CD8-positive, alpha-beta memory T cell (primary cell): ENCODE measurements at places on chromosomes 11 and 22. TPM values are rescaled to one million over a fixed set of nuclear protein-coding genes. Genes with fewer than 3 reads are reported as not detected.

GRCh38 chr22:50436841-50437341 lies 37.9 kb downstream of the SBF1 start:
- no peak overlapping the region for H3K27ac ChIP-seq
- DNase-seq = no peak
- H3K4me1 ChIP-seq = no peaks in the 10 kb centered on the region
- H3K36me3 ChIP-seq = peaks cover 11% of the 10 kb centered on the region
- no peak overlapping the region for H3K4me3 ChIP-seq
- H3K27me3 ChIP-seq = no peaks in the 10 kb centered on the region

The NRXN2 gene
- total RNA-seq = 0.55 TPM

DNA sequence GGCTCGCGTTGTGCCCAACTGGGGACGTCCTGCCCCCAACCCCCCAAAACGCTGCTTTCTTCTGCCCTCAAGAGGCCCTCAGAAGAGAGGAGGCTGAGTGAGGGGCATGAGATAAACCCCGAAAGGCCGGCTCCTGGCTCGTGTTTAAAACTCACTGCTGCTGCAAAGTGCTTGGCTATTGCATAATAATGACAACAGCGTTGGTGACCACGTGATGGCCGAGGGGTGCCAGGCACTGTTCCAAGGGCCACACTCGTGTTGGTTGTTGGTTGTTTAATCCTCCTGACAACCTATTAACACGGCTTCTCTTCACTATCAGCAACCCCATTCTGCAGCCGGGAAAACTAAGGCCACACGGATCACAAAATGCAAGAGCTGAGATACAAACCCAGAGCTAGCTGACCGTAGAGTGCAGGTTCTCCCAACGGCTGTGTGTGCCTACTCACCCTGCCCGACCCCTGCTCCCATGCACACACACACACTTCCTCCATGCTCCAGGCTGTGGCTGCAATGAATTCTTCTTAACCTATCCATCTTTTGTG lies 51.0 kb downstream of the ANO1 start:
- no peak overlapping the region for H3K4me3 ChIP-seq
- DNase-seq = no peak
- H3K4me1 ChIP-seq = no peaks in the 10 kb centered on the region
- no peaks in the 10 kb centered on the region for H3K36me3 ChIP-seq
- H3K27me3 ChIP-seq = no peaks in the 10 kb centered on the region

The TUB gene
- total RNA-seq = 0.11 TPM

The MS4A15 gene
- total RNA-seq = not detected

GRCh38 chr11:56783448-56784041 lies 35.0 kb upstream of the OR9G4 start:
- no peaks in the 10 kb centered on the region for H3K27me3 ChIP-seq
- no peak for DNase-seq
- H3K36me3 ChIP-seq = no peaks in the 10 kb centered on the region

DNA sequence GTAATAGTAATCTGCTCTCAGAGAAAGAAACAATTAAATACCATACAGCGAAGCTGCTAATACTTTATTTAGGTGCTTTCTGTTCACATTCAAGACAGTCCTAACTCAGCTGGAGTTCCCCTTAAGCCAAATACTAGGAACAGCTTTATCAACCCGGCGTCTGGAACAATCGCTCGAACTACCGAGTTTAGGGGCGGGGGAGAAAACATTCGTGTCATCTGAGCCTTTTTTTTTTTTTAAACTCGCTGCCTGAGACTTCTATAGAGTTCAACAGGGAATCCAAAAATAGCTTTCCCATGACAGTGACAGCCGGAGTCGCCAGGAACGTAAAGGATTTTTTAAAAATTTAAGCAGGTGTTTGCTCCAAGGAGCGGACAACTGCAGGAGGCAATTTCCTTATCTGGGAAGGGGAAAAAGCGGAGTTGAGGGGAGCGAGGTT lies 852 bp downstream of the TRAF6 start:
- H3K4me1 ChIP-seq = peaks cover 26% of the 10 kb centered on the region
- DNase-seq = peak; percentile 20
- H3K27ac ChIP-seq = peak overlapping the region; percentile 82
- no peaks in the 10 kb centered on the region for H3K27me3 ChIP-seq
- H3K36me3 ChIP-seq = no peaks in the 10 kb centered on the region

- peaks cover 45% of the 10 kb centered on the region for H3K36me3 ChIP-seq
- no peaks in the 10 kb centered on the region for H3K27me3 ChIP-seq
- DNase-seq = peak; percentile 51
- peaks cover 53% of the 10 kb centered on the region for H3K4me1 ChIP-seq
- H3K27ac ChIP-seq = peak overlapping the region; percentile 92
Observed at GRCh38 chr11:66639066-66639813, 737 bp downstream of the RBM4 start.
